Epithelial cell of proximal tubule (primary cell): ENCODE measurements at places on chromosomes 7 and 10.

DNA sequence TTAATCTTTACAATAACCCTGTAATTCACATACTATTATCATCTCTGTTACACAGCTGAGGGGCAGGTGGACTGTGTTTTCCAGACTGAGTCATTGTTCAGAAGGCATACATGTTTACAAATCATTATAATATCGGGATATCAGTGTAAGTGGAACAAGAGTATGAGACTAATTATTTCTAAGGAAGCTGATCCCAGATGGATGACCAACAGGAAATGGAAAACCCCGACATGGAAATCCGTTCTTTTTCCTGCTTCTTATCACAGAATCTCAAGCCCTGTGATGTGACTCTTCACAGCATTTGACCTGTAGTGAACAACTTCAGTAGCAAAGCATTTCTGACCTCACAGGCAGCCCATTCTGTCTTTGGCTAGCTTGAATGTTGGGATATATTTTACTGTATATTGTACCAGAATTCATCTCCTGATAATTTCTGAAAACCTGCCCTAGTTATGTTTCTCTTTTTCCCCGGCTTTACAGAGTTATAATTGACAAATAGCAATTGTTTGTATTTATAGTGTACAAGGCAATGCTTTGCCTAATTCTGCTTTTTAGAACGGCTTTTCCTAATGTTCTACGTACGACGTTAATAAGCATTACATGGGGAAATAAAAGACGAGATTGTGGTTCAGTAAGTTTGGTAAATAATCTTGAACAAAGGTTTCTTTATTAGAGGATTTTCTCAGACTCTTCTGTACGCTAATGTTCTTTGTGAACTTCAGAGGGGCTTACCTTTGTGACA lies 78.6 kb upstream of the SYPL1 start:
- no peak for DNase-seq

DNA sequence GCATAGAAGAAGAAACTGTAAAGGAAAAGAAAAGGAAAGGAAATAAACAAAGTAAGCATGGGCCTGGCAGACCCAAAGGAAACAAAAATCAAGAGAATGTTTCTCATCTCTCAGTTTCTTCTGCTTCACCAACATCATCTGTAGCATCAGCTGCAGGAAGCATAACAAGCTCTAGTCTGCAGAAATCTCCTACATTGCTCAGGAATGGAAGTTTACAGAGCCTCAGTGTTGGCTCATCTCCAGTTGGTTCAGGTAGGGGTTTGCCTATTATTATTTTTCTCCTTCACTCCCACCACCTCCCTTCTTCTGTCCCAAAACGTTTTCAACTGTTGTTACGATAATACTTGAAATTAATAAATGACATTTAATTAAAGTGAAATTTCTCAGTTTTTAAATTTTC lies 139.6 kb downstream of the MLLT10 start:
- DNase-seq, result no peak

DNA sequence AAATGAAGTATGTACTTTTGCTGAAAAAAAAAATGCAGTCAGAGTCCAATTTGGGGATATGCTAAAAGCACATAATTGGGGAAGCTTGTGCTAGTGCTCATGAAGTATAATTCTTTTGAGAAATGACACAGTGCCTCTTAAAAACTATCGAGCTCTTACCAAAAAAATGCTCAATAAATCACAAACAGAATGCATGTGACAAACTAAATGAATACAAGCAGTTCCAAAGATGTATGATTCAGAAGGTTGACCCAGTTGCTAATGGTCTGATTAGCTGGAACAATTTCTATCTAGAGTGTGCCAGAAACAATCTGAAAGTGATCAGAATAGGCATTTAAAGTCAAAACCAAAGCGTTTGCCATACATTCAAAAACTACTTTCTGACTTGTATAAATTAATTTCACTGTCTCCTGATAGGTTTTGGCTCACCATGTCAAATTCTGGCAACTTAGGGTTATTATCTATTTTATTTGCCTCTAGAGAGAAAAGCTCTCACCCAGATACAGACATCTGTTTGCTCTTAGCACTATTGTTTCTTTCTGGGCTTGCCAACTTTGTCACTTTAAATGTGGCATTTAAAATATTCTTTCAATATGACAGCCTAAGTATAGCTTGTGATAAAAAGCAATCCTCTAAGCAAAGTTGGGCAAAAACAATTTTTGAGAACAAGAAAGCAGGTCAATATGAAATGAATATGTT lies 114.7 kb upstream of the AHR start:
- DNase-seq, result no peak

- no peak for DNase-seq
Measured at GRCh38 chr7:108254259-108254658, 124.1 kb upstream of the LAMB4 start.

DNA sequence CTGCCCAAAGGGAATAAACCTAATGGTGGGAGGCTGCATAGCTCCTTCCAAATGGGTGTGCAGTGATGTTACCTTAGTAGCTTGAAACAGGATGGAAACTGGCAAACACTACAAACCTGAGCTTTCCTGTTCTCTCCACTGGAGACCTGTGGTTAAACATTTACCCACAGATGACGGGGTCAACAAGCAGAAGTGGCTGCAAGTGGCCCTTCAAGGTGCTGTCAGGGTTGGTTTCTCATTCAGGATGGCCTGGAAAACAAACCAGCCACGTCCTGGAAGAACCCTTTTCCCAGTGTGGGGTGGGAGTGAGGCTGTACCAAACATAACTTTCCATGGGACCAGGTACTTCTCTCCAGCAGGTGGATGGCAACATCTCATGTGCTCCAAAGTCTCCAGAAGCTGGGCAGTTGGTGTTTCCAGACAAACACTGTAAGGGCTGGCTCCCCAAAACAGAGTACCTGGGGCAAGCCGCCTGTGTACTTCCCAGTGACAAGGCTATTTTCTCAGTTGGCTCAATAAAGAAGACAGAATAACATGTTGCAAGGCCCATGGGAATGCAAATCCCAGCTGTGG lies 67.5 kb downstream of the DNAJB9 start:
- no peak for DNase-seq
